ENCODE measurements at places on chromosomes 4 and X.

GRCh38 chr4:188658958-188659522, 519.8 kb downstream of the TRIML1 start:
- no peak overlapping the region for H3K4me3 ChIP-seq
- H3K27me3 ChIP-seq = no peaks in the 10 kb centered on the region
- no peaks in the 10 kb centered on the region for H3K36me3 ChIP-seq

- no peaks in the 10 kb centered on the region for H3K36me3 ChIP-seq
- DNase-seq = no peak
- H3K4me1 ChIP-seq = no peaks in the 10 kb centered on the region
These were observed 47.9 kb downstream of the JADE3 start for GRCh38 chrX:46959985-46960700.

- no peaks in the 10 kb centered on the region for H3K4me1 ChIP-seq
- H3K27ac ChIP-seq = no peak overlapping the region
- no peak for DNase-seq
- no peaks in the 10 kb centered on the region for H3K36me3 ChIP-seq
These were observed 30.4 kb downstream of the KIT start for GRCh38 chr4:54687887-54688841.

DNA sequence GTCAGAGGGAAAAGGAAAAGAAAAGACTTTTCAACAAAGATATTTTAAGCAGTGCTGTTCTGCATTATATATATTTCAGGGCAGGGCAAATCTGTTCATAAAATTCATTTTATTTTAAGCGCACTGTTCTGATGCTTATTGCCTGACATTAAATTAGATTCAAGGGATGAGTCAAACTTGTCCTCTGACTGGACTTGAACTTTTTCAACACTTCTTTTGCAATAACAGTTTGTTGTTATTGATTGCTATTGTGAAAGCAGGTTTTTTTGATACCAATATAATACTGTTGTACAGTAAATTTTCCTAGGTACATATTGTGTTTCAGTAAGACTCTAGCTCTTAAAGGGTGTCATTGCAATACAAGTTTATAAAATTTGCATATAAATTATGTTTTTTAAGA, 481.3 kb downstream of the NAF1 start:
- H3K36me3 ChIP-seq = no peaks in the 10 kb centered on the region
- H3K27ac ChIP-seq = no peak overlapping the region
- DNase-seq = no peak
- H3K27me3 ChIP-seq = no peaks in the 10 kb centered on the region

DNA sequence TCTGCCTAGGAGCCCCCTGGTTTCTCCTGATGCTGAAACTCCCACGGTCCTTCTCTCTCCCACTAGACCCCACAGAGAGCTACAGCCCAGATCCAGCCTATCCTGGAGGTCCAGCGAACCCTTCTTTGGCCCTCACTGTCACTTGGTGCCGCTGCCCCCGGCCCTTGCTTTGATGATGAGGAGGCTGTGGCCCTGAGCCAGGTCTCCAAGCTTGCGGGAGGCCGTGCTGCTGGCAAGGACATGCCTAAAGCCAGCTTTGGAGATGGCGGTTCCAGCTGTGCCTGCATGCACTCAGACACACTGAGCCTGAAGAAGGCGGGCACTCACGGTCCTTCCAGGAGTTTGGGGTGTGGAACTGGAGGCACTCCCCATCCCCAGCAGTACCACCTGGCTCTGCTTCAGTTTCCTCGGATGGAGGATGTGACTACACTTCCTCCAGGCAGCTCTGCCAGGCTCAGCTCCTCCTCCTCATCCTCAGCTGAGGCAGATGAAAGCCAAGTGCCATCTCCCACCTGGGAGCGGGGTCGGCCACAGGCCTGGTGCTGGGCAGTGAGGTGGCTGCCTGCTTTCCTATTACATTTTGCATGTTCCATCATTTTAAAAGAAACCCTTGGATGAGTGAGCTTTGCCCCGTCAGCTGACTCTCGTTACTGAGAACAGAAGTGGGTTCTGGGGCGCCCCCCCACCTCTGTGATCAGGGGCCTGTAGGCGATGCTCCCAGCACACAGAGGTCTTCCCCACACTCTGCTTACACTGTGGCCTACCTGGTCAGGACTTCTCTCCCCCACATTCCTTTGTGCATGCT, 9.0 kb downstream of the TNIP2 start:
- H3K27ac ChIP-seq = peak overlapping the region; percentile 43
- H3K36me3 ChIP-seq = peaks cover 45% of the 10 kb centered on the region
- H3K4me1 ChIP-seq = no peaks in the 10 kb centered on the region
- H3K27me3 ChIP-seq = no peaks in the 10 kb centered on the region

GRCh38 chr4:121096191-121096590, 23.9 kb upstream of the NDNF start:
- H3K27ac ChIP-seq = no peak overlapping the region
- no peaks in the 10 kb centered on the region for H3K4me1 ChIP-seq
- DNase-seq = no peak
- no peaks in the 10 kb centered on the region for H3K36me3 ChIP-seq

GRCh38 chr4:20095805-20096541, 155.7 kb upstream of the SLIT2 start:
- no peaks in the 10 kb centered on the region for H3K36me3 ChIP-seq
- H3K4me3 ChIP-seq = no peak overlapping the region
- DNase-seq = no peak
- no peaks in the 10 kb centered on the region for H3K4me1 ChIP-seq

GRCh38 chr4:119059221-119059620, 76.4 kb upstream of the MYOZ2 start:
- DNase-seq = no peak
- H3K4me1 ChIP-seq = no peaks in the 10 kb centered on the region
- no peak overlapping the region for H3K4me3 ChIP-seq
- no peak overlapping the region for H3K27ac ChIP-seq
- no peaks in the 10 kb centered on the region for H3K27me3 ChIP-seq

DNA sequence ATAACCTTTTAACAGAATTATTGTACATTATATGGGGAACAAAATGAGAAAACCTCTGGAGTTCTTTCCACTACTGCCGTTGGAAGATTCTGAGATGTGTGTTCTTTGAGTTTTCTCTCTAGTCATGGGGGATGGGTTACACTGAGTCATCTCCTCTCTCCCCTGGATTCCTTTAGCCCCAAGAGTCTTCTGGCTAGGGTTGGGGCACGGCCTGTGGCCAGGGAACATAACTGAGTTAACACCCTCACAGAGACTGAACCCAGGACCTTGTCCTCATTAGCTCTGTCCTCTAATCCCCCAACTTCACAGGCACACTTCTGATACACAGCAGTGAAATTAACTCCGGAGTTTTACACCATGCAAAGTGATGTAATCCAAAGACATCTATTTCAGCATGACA, 142.3 kb upstream of the F9 start:
- no peak overlapping the region for H3K4me3 ChIP-seq
- no peak overlapping the region for H3K27ac ChIP-seq
- H3K27me3 ChIP-seq = no peaks in the 10 kb centered on the region
- no peaks in the 10 kb centered on the region for H3K4me1 ChIP-seq
- H3K36me3 ChIP-seq = no peaks in the 10 kb centered on the region

GRCh38 chr4:37816719-37817118, 9.8 kb upstream of the PGM2 start:
- H3K36me3 ChIP-seq = no peaks in the 10 kb centered on the region
- H3K27ac ChIP-seq = no peak overlapping the region
- no peak for DNase-seq
- H3K27me3 ChIP-seq = no peaks in the 10 kb centered on the region
- no peaks in the 10 kb centered on the region for H3K4me1 ChIP-seq

DNA sequence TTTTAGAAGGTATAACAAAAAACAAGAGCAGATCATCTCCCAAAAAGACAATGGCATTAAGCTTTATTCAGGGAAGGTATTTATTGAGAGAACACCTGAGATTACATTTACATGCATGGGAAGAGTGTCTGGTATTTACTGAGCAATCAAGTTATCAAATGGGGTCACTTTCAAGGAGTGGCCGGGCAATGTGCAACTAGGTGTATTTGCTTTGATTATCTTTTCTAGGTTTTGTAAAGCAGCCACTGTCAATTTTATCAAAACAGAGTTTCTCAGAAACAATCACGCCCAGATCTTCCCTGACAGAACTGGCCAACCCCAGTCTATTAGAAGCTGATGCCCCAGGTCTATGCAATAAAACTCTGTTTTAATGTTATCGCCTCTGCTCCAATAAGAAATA, 169.5 kb downstream of the GLRA2 start:
- no peak overlapping the region for H3K4me3 ChIP-seq
- no peaks in the 10 kb centered on the region for H3K4me1 ChIP-seq
- no peaks in the 10 kb centered on the region for H3K27me3 ChIP-seq
- no peak for DNase-seq
- H3K36me3 ChIP-seq = no peaks in the 10 kb centered on the region

GRCh38 chrX:153533091-153533490, 15.6 kb downstream of the ATP2B3 start:
- no peak for DNase-seq
- no peak overlapping the region for H3K27ac ChIP-seq
- H3K4me3 ChIP-seq = no peak overlapping the region
- H3K4me1 ChIP-seq = no peaks in the 10 kb centered on the region
- H3K36me3 ChIP-seq = no peaks in the 10 kb centered on the region

DNA sequence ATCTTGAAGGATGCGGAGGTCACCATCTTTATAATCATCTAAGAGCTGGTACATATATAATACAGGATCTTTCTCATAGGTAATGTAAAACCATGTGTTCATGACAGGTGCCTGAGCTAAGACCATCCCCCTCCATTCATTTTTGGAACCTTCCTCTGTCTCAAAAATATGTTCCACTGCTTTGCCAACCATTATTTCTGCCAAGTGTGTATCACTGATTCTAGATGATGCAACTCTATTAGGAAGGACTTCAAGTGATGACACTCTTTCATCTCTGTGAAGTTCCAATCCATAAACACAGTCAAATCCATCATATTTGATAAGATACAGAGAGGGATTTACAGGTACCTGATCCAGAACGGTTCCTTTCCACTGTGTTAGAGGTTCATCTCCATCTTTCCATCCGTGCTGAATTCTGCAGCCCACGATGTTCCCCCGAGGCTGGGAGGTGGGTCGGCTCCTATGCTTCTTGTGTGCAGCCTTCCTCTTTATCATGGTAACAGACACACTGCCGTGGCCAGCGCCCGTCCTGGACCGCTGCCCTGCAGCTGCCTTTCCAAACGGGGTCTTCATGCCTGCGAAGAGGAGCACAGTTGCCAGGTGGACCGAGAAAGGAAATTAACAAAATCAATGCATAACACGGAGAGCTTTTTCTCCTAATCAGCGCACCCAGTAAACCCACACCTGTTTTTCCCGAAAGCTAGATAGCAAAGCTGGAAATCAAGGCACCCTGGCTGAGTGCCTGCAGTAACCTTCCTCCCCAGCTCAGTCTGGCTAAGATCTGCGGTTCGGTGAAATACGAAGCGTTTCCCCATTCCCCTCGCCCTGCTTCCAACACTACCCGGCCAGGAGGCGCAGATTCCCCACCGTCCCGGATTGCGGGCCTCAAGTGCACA, 718 bp downstream of the SPIN3 start:
- no peak for DNase-seq
- no peaks in the 10 kb centered on the region for H3K27me3 ChIP-seq
- no peaks in the 10 kb centered on the region for H3K36me3 ChIP-seq
- H3K4me1 ChIP-seq = peaks cover 17% of the 10 kb centered on the region
- H3K4me3 ChIP-seq = peak overlapping the region; percentile 86

- no peaks in the 10 kb centered on the region for H3K36me3 ChIP-seq
- H3K27ac ChIP-seq = peak within 1 kb of the TSS; percentile 85
- H3K4me3 ChIP-seq = peak within 1 kb of the TSS; percentile 76
- DNase-seq = peak; percentile 52
These were observed at the start of gene EVC for GRCh38 chr4:5710961-5711478. Gene EVC, plus strand, starts transcription at chr4:5711201. Its CDS starts 180 bp downstream, at chr4:5711381.

DNA sequence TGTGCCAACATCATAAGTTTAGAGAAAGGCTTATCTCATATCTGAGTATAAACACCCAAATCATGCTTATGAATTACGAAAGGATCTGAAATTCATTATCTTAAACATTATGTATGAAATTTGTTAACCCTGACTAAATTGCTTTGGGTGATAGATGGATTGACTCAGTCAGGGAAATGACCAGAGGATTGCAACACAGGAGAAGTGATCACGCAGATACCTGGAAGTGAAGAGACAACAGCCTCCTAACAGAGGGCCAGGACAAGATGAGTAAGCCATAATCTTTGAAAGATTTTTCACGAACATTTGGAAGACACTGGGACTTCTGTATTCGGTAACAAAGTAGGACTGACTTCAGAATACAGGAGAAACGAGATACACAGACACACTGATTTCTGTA, 363.4 kb downstream of the DMD start:
- H3K36me3 ChIP-seq = no peaks in the 10 kb centered on the region
- H3K27ac ChIP-seq = no peak overlapping the region
- H3K4me1 ChIP-seq = no peaks in the 10 kb centered on the region
- no peaks in the 10 kb centered on the region for H3K27me3 ChIP-seq

DNA sequence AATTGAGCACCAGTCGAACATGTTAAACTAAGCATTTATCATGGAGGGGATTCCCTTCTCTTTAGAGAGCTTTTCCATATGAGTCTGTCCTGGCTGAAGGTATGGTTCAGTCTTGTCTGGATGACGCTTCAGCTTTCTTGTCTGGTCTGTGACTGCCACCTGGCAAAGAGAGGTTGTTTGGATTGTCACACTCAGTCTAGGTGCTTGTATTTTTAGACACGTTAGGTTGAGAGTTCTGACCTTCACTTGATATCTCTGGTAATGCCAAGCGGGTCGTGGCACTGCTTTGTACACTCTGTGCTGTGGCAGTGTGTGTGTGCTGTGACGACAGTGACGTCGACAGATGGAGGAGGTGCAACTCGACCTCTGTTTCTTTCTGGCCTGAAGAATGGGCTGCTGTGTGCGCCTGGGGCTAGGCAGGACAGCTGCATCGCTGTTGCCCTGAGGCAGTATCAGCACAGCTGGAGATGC, 12.6 kb downstream of the NOCT start:
- H3K27me3 ChIP-seq = no peaks in the 10 kb centered on the region
- H3K36me3 ChIP-seq = no peaks in the 10 kb centered on the region
- H3K4me3 ChIP-seq = no peak overlapping the region
- H3K27ac ChIP-seq = no peak overlapping the region
- DNase-seq = no peak

DNA sequence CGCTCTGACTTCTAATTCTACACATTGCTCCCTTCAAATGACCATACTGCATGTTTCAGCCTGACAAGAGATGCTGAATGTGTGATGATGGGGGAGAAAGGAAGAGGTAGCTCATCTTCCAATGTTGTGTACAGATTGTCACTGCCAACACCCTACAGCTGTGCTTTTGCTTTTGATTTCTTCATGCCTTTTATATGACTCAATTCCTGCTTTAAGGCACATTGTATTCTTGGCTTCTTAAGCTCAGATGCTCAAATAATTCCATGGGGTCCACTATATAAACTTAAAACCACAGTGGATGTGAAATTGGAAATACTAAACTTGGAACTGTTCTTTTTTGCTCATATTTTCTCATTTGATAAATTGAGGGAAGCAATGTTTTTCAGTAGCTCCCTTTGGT, 183.2 kb upstream of the WDFY3 start:
- no peaks in the 10 kb centered on the region for H3K27me3 ChIP-seq
- no peak overlapping the region for H3K27ac ChIP-seq
- no peaks in the 10 kb centered on the region for H3K36me3 ChIP-seq
- no peak overlapping the region for H3K4me3 ChIP-seq

DNA sequence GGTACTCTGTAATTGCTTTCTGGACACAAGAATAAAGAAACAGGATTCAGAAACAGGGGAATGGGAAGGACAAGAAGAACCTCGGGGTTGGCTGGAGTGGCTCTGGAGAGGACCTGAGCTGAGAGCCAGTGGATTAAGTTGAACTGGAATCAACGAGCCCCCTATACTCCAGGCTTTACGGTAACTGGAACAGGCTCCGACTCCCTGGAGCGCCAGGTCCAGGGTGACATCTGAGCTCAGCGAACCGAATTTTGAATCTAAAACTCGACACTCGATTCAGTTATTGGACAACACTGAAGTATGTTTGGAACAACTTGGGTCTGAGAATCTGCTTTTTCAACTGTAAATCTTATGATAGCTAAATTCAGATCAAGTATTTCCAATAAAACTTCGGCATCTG, 23.9 kb downstream of the HMX1 start:
- H3K4me3 ChIP-seq = no peak overlapping the region
- H3K4me1 ChIP-seq = no peaks in the 10 kb centered on the region
- no peak overlapping the region for H3K27ac ChIP-seq
- H3K36me3 ChIP-seq = no peaks in the 10 kb centered on the region
